ENCODE measurements at places on chromosomes 2 and 18.
A peak's percentile ranks its signal among the peaks of the same experiment; 100 is the strongest.

DNA sequence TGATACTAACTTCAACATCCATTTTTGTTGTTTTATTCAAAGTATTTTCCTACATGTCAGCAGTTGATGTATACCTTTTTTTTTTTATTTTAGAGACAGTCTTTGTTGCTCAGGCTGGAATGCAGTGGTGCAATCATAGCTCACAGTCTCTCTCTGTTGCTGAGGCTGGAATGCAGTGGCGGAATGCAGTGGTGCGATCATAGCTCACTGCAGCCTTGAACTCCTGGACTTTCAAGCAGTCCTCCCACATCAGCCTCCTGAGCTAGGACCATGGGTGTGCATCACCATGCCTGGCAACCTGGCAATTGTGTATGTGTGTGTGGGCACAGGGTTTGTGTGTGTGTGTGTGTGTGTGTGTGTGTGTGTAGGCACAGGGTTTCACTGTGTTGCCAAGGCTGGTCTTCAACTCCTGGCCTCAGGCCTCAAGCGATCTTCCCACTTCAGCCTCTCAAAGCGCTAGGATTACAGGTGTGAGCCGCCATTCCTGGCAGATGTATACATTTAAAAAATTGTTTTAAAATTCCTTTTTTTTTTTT is 24.8 kb downstream of the SANBR start:
- no peak for DNase-seq

DNA sequence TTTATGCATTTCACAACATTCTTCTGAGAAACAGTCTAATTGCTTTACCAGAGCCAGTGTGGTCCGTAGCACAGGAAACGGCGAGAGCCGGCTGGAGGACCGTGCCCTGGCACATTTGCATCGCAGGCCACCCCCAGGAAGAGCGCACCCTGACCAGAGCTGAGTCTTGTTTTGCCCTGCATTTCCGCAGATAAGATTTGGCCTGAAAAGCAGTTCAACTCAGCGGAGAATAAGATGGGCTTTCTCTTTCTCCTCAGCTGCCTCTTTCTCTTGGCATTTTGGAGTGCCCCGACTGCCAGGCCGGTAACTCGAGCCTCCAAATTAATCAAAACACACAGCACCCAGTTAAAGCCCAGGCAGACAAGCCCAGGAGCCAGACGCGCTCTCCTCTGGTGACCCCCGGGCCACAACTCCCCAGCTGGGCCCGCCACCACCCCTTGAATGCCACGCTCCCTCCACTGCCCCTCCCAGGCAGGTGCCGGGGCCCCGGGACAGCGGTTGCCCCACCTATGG is 464 bp downstream of the COL4A4 start:
- DNase-seq: no peak

DNA sequence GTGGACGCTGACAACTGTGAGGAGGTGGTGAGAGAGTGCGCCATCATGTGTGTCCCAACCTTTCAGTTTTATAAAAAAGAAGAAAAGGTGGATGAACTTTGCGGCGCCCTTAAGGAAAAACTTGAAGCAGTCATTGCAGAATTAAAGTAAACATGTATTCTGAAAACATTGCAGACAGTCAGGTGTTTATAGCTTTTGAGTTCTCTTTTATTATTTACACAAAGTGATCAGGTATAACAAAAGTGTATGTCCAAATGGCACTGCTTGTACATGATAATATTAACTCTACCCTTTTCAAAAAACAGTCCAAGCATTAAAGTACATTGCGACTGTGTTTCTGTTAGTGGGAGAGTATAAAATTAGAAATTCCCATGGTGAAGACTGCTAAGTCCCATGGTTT is 2.2 kb downstream of the TXNDC2 start:
- DNase-seq: no peak

DNA sequence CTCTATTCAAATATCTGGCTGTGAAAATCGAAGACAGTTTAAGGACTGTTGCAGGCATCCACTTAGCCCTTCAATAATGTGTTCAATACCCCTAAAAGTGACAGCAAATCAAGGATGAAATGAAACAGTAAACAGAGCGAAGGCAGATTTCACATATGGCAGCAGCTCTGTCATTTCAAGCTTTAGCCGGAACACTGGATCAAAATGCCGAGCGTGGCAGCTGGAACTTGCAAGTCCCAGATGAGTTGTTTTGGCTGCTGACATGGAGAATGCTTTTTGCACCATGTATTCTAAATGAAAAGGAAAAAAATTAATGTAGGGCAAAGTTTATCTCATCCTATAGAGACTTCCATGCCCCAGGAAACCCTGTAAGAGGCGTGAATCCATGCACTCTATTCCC is 18.0 kb downstream of the LRRC30 start:
- no peak for DNase-seq

DNA sequence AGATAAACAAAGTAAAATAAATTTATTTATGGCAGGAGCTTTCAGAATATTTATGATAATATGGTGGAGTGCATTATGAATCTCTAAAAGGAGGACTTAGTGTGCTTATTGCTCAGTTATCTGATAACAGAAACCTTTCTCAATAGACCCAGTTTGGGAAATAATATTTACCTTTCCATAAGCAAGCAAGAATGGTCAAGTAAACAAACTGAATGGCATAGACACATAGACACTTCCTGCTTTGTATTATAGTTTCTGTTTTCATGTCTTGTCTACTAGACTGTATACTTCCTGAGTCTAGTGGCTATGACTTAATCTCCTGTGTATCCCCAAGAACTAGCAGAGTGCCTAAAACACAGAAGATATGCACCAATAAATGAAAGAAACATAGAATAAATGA is 87.8 kb downstream of the UPP2 start:
- DNase-seq: no peak

- no peak for DNase-seq
Measured at GRCh38 chr2:61774351-61774750, 79.5 kb downstream of the FAM161A start.

GRCh38 chr2:167764772-167765341 is 482.5 kb downstream of the STK39 start:
- no peak for DNase-seq

GRCh38 chr2:41434991-41435390 is 612.8 kb upstream of the PKDCC start:
- DNase-seq: no peak

- DNase-seq: peak; percentile 68
Measured at GRCh38 chr2:25305775-25306174, 36.0 kb downstream of the DNMT3A start.

DNA sequence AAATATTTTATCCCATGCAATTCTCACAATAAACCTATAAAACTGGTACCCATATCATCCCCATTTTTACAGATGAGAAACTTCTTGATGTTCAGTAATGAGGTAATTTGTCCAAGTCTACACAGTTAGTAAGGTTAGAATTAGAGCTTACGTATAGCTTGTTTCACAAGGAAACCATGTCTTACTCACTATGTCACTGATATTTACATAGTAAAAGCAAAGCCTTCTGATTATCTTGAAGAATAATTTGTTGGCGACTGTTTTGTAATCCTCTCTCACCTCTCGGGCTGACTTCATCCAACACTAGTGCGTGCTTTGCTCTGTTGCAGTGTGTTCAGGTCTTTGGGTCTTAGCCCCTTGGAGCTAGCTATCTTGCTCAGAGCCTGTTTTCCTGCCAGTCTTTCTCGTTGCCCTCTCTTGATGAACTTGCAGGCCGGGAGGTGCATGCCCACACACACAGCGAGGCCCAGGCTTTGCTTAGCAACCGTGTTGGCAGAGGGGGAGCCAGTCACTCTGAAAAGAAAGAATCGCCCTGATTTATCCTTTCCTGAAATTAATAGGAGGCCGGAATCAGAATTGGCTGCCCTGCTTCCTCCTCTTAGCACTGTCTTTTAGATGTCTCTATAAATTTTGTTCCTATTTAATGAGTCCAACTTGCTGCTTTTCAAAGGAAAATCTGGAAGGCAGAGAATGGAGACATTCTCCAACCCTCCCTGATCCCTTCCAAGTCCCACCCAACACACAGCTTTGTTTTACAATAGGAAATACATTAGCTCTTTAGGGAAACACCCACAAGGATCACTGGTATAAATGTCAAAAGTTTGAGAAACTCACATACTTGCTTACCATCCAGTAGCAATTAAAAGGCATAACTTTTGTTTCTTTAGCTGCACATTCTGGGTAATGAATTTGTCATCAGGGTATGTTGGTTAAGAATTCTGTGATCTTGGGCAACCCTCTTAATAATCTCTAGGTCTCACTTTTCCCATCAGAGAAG is 97.6 kb upstream of the SEC11C start:
- DNase-seq: peak; percentile 56

DNA sequence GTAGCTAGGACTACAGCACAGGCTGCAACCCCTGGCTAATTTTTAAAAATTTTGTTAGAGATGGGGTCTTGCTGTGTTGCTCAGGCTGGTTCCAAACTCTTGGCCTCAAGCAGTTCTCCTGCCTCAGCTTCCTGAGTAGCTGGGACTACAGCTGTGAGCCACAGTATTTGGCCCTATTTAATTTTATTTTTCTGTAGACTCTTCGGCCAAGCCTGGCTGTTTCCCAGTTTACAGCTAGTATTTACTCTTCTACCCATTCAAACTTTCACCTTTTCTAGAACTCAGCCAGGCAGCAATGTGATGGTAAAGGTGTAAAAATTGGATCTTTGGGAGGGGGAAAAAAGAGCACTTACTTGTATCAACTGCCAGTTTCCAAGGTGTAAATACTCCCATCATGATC is 35.3 kb downstream of the SH3RF3 start:
- no peak for DNase-seq

- DNase-seq: no peak
Measured at GRCh38 chr2:170503971-170504809, 210.9 kb upstream of the SP5 start.

DNA sequence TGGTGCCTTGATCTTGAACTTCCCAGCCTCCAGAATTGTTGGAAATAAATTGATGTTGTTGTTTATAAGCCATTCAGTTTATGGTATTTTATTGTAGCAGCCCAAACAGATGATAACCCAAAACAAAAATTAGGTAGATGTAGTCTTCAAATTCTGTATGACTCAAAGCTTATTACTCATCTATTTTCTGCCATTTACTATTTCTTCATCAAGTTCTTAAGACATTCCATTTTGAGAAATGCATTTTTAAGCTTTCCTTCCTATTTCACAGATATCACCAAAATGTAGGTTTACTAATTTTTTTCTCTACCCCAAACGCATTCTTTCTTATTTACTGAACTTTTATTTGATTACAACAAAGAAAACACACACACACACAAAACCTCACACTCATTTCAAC is 148.2 kb downstream of the RND3 start:
- no peak for DNase-seq

GRCh38 chr2:170969030-170969429 is 40.0 kb downstream of the GORASP2 start:
- DNase-seq: no peak

DNA sequence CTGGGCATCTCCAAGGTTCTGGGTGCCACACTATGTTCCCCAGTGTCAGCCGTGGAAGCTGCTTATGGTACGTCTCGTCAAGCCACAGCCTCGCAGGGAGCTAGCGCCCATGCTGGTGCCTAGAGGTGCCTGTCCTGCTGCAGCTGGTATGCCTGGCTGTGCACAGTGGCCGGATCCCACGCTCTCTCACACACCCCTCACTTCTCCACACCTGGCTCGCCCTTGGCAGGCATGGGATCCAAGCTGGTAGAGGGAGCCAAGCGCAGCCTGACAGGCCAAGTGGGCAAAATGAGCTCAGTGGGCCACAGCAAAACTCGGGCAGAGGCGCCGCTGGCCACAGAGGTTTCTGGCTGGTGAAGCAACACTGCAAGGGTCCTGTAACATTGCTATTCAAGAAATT is 156.1 kb upstream of the RBMS1 start:
- DNase-seq: no peak

DNA sequence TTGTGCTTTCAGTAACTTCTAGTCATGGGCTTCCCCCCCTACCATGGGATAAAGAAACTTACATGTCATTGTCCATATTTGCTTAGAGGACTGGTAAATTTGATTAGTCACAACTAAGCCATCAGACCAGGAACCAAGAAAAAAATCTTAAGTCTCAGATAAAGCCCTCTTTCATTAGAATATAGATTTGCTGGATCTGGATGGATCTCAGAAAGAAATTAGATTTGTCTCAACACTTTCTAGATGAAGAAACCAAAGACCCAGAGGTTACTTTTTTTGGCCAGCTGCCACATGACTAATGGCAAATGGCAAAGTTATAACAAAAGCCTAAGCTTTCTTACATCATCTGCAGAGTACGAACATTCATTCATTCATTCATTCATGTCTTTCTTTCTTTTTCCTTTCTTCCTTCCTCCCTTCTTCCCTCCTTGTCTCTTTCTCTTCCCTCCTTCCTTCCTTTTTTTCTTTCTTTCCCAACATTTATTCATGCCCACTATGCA is 60.2 kb downstream of the CDCA7 start:
- DNase-seq: no peak

- DNase-seq: peak; percentile 27
Measured at GRCh38 chr18:21741562-21742314, 1.1 kb downstream of the MIB1 start.

DNA sequence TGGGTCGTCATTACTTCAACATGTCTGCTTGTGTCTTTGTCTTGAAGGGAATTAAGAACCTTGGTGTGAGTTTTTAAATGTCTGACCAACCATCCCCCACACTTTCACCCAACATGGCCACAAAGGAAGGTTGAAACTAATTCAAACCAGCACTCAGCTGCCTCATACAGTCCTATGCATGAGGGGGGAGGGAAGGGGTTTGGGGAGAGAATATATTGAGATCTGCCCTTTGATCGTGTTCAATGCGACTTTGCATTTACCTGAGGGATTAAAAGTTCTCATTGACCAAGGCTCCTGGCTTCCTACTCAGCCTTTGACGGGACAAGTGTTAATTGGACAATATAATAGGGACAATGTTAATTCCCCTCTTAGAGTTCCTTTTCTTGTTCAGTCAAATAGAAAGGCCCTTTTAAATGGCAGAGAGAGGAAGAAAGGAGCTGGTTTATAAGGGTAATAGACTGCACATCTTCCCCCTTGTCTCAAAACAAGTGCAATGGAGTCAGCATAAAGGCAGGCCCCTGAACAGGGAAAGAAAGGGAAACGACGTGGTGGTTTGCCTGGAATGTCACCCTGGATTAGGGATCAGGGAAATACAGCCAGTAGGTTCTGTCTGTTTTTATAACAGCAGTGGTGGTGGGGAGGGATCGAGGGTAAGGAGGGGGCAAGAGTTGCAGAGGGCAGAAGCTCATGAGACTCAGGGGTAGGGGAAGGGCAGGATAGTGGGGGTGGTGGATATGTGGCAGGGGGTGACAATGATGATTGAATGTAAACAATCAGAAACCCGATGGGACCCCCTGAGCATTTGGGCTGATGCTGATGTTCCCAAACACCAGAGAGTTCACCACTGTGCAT is 198.7 kb downstream of the MYCN start:
- DNase-seq: no peak

DNA sequence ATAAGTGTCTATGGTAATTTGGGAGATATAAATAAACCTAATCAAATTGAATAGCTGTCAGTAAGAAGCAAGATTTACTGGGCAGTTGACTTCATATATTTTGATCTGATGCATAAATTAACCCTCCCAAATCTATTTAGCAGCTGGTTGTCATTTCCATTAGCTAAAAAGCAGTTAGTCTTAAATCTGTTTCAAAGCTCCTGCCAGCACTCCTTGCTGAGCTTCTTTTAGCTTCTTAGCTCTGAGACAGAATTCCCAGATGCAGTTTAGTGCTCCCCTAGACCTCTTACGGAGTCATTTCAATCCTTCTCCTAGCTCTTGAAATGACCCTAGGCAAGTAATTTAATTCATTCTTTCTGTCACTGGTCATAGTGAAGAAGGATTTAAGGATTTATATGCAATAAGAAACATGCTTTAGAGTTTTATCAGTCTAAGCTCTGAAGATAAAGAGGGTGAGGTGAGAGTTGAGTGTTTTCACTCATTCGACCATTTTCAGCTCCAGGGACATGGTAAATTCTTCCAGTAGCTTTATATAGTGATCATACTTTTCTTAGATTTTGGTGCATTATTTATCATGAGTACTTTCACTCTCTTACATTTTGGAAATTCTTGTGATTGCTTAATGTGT is 98.9 kb downstream of the PHLPP1 start:
- no peak for DNase-seq

All from cerebellum (tissue), 4 donors.